ACHN (cell line): ENCODE measurements at places on chromosomes 7 and 10.

GRCh38 chr7:42099066-42099465 lies 137.9 kb downstream of the GLI3 start:
- DNase-seq: no peak

GRCh38 chr7:27112955-27113949 lies 10.8 kb upstream of the HOXA2 start:
- peak; percentile 92 for DNase-seq

- DNase-seq: no peak
These were observed 472.2 kb upstream of the ZMIZ1 start for GRCh38 chr10:78596556-78596955.

GRCh38 chr10:9260690-9261089 lies 1206.2 kb downstream of the GATA3 start:
- no peak for DNase-seq

GRCh38 chr7:87575521-87575920 lies 25.2 kb downstream of the ABCB1 start:
- DNase-seq: peak; percentile 28

DNA sequence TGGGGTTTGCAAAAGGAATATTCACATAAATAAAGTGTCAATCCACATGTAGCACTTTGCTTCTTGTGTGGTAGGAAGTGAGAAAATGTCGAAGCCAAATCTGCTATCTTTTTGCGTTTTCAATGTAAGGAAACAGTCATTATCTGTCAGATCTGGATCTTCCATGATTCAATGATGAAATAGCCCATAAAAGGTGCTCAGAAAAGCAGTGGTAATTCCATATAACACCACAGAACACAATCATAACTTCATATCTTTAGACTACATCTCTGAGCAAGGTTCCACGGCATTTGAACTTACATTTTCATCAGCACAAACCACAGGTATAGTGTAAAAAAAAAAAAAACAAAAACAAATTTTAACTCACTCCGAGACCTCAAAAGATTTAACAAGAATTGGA lies 39.9 kb upstream of the EGR2 start:
- DNase-seq: no peak

GRCh38 chr10:61894133-61894532 lies 7.4 kb upstream of the ARID5B start:
- no peak for DNase-seq

- no peak for DNase-seq
These were observed 230.7 kb downstream of the SNX13 start for GRCh38 chr7:17709599-17709998.

DNA sequence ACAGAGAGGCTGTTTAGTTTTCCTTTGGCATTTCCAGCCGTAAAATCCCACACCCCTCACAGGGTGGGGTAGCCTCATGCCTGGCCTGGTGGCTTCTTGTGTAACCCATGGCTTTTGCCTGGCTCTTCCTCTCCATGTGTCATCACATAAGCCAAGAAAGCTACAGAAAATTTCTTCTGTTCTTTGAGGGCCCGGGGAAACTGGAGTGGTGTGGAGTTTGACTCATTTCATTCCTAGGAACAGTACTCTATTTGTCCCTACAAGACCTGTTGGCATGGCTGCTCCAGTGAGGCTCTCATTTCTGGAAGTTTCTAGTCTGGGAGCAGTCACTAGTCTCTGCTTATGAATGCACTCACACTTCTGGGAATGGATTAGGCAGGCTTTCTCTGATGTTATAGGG lies 523.9 kb downstream of the SUGCT start:
- no peak for DNase-seq

- no peak for DNase-seq
These were observed 84.0 kb downstream of the KAT6B start for GRCh38 chr10:74910241-74910975.

- no peak for DNase-seq
These were observed 2.0 kb downstream of the LZTS2 start for GRCh38 chr10:101001659-101002035.

DNA sequence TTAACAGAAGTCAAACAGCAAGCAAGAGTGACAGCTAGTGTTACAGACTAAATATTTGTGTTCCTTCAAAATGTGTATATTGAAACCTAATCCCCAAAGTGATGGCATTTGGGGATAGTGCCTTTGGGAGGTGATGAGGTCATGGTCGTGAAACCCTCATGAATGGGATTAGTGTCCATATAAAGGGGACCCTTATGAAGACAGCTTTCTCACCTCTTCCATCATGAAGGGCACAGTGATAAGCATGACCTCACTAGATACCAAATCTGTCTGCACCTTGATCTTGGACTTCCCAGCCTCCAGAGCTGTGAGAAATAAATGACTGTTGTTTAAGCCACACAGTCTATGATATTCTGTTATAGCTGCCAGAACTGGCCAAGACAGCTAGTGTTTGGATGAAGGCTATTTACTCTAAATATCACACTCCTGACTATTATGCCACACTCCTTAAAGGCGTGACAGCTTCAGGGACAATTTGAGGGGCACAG lies 235.7 kb upstream of the TMEM72 start:
- DNase-seq: no peak

- no peak for DNase-seq
These were observed 3.7 kb downstream of the AP5Z1 start for GRCh38 chr7:4779118-4779517.

DNA sequence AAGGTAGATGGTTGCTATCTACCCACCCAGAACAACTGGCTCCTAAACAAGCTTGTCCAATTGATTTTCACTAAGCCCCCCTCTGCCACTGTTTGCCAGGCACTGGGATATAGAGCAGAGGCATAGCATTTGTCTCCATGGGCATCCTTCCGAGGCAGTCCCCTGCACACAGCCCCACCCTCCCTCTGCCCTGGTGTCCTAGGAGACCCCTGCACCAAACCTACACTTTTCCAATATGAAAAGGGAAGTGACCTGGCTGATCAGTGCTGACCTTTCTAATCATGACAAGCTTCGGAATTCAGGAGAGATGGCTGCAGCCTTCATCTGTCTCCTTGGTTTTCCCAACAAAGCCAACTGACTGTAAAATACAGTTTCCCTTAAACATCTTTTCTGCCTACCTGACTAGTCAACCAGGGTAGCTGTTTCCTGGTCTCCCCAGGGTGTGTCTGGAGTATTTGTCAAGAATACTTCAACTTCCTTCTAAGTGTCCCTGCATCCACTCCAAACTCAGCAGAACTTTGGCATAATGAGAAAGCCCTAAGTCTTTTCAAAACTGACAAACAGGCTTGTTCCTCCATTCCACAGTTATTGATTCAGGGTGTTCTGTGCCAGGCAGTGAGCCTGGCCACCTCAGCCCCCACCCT lies 7.6 kb upstream of the SLC18A3 start:
- DNase-seq: no peak

DNA sequence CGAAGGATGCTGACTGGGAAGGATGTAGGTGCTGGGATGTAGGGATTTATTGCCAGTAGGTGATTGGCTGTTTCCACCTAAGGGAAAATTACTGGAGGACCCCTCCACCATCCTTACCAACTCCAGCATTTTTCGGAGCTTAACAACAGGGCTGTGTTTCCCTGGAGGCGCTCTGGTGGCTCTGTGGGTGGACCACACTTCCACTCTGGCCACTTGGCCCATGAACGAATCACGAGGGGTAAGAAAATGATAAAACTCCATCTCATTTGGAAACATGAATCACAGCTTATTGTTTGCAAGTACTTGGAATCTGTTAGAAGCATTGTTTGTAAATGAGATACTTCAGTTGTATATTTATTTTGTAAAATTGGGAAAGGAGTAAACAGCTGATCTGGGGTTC lies 3.0 kb downstream of the DOCK1 start:
- DNase-seq: no peak

DNA sequence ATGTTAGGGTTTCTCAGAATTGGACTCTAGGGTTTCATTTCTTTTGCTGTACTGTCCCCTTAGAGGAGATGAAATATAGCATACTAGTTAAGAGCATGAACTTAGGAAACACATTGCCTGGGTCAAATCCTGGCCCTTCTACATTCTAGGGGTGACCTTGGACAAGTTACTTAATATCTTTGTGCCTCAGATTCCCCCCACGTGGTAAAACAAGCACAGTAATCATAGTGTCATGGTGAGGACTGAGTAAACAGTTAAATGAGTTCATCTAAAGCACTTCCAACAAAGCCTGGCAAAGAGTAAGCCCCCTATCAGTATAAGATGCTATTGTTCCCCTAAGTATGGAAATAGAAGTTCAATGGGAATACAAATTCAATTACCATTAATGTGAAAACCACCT lies 5.1 kb downstream of the DPY19L1 start:
- DNase-seq: no peak
